Heart right ventricle (tissue), 16 donors: ENCODE measurements at places on chromosomes 1 and 21. TPM values are rescaled to one million over a fixed set of nuclear protein-coding genes. Genes with fewer than 3 reads are reported as not detected.

TMPRSS2 gene
- total RNA-seq, result not detected

KCNJ9 gene
- total RNA-seq, result not detected

CFHR4 gene
- not detected for total RNA-seq

FCAMR gene
- total RNA-seq, result not detected

CAPN8 gene
- total RNA-seq, result not detected

TMEM125 gene
- 0.26 TPM for total RNA-seq

PMF1 gene
- total RNA-seq, result 65.1 TPM

OR10J1 gene
- not detected for total RNA-seq

TSACC gene
- not detected for total RNA-seq

- no peak for DNase-seq
- no peak overlapping the region for H3K27ac ChIP-seq
- no peaks in the 10 kb centered on the region for H3K36me3 ChIP-seq
- H3K27me3 ChIP-seq, result peaks cover 60% of the 10 kb centered on the region
These were observed 9.2 kb downstream of the IGSF21 start for GRCh38 chr1:18116777-18117176.

DNA sequence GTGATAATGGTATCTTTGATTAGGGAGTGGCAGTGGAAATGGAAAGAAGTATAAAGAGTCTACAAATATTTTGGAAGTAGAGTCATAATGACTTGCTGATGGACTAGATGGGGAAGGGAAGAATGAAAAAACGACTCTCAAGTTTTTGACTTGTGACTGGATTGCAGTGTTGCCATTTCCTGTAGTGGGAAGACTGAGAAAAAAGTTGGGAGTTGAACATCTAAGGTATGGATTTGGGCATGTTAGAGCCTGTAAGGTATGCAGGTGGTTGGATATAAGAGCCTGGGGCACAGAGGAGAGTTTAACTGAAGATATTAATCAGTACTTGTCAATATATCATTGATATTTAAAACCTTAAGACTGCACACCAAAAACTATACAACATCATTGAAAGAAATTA lies 19.4 kb downstream of the DNM3 start:
- no peaks in the 10 kb centered on the region for H3K4me1 ChIP-seq
- H3K4me3 ChIP-seq, result no peak overlapping the region
- H3K27ac ChIP-seq, result no peak overlapping the region

DNA sequence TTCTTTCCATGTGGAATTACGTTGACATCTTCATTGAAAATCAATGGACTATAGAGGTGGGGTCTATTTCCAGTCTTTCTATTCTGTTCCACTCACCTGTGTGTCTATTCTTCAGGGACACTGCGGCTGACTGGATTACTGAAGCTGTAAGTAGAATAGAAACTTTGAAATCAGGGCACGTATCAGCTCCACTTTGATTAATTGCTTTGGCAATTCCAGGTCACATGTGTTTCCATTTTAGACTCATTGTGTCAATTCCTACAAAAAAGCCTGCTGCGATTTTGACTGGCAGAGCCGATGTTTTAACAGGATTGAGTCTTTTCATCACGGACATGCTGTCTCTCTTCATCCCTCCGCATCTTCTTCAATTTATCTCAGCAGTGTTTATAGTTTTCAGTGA lies 20.9 kb upstream of the RNF223 start:
- H3K27ac ChIP-seq, result no peak overlapping the region
- no peaks in the 10 kb centered on the region for H3K27me3 ChIP-seq
- no peaks in the 10 kb centered on the region for H3K36me3 ChIP-seq
- no peak overlapping the region for H3K4me3 ChIP-seq
- no peaks in the 10 kb centered on the region for H3K4me1 ChIP-seq

DNA sequence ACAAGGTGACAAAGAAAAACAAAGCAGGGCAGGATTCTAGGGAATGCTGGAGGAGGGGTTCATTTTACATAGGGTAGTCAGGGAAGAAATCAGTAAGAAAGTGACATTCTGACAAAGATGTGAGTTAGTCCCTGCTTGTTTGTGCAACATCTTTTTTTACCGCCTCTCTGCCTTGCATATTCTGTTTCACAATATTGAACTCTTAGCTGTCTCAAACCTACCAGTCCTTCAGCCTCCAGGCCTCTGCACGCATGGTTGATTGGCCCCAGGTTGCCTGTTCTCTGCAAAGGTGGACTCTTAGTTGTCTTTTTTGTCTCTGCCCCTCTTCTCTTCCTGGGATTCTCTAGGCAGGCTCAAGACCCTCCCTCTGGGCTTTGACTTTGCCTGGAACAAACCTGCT lies 152.2 kb upstream of the RUNX1 start:
- H3K4me1 ChIP-seq, result peaks cover 8% of the 10 kb centered on the region
- H3K27me3 ChIP-seq, result no peaks in the 10 kb centered on the region
- no peak overlapping the region for H3K4me3 ChIP-seq
- no peaks in the 10 kb centered on the region for H3K36me3 ChIP-seq

- H3K36me3 ChIP-seq, result peaks cover 13% of the 10 kb centered on the region
- no peak overlapping the region for H3K27ac ChIP-seq
- DNase-seq, result no peak
- H3K27me3 ChIP-seq, result no peaks in the 10 kb centered on the region
These were observed 3.4 kb downstream of the AP4B1 start for GRCh38 chr1:113901191-113901590.

DNA sequence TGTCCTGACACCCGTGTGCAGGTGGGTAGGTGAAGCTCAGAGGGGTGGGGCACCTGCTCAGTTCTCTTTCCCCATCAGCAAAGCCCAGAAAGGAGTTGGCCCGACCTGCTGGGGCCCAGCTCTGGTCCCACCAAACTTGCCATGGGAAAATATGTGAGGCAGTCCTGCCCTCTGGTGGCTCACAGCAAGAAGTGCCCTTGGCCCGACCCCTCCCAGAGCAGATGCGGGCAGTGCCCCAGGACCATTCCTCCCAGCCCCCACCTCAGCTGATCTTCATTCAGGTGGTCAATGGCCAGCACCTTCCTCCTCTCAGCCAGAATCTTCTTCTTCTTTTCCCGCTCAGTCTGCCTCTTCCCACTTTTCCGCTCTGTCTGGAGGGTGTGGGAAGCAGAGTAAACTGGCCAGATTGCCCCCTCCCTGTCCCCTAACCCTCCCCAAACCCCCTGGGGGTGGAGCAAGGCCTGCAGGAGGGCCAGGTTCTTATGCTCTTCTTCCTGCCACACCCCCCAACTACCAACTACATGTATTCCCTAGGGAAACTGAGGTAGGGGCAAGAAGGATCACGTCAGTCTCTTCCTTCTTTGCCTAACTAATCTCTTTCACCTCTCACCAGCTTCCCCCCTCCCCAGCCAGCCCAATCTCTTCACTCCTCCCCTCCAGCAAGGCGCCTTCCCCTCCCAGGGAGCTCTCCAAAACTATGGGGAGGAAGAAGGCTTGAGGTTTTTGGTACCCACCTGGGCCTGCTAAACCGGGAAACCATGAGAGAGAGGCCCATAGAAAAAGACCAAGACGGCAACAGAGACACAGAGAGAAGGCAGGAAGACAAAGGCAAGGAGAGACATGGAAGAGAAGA lies 15.6 kb downstream of the TNNT2 start:
- no peak overlapping the region for H3K27ac ChIP-seq
- H3K4me3 ChIP-seq, result no peak overlapping the region
- H3K36me3 ChIP-seq, result peaks cover 79% of the 10 kb centered on the region

DNA sequence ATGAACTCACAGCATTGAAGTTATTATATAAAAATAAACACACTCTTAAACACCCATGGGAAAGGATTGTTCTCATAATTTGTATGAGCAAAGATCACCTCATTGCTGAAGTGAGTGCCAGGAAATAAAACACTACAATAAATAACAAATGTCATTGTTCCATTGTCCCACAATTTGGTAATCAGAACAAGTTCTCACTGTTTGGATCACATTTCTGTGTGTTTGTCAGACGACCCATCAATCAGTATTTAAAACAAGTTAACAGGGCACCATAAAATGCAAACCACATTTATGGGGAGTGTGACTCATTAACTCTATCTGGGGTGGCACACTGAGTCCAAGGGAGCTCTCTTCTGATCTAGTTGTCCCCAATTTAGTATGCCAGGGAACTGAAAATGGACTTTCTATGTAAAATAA lies 124.5 kb downstream of the PTPRC start:
- H3K4me3 ChIP-seq, result no peak overlapping the region
- H3K27me3 ChIP-seq, result no peaks in the 10 kb centered on the region
- no peak overlapping the region for H3K27ac ChIP-seq
- no peaks in the 10 kb centered on the region for H3K36me3 ChIP-seq
- no peaks in the 10 kb centered on the region for H3K4me1 ChIP-seq

DNA sequence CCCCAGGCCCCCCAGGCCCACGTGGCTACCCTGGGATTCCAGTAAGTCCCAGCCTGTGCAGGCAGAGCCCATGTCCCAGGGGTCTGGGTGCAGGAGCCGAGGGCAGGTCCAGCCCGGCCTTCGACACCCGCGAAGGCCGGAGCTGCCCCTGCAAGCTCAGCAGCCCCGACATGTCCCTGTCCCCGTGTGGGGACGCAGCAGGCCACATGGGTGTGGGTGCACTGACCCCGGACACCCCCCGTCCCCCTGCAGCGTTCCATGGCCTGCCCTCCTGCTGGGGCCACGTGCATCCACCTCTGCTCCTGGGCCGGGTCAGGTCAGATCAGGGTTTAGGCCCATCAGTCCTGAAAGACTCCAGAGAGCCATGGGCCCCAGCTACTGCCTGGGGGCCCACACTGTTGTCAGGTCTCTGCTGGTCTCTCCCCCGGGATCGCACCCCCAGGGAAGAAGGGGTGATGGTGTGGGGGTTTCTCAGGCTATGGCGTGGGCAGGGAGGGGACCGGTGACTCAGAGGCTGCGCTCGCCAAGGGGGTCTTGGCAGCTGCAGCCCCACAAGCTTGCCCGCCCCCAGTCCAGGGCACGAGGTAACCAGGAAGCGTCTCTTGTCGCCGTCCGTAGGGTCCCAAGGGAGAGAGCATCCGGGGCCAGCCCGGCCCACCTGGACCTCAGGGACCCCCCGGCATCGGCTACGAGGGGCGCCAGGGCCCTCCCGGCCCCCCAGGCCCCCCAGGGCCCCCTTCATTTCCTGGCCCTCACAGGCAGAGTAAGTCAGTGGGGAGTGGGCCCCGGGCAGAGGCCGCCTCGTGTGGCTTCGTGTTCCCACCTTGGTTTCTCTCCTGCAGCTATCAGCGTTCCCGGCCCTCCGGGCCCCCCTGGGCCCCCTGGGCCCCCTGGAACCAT lies 37.5 kb downstream of the SLC19A1 start:
- no peak overlapping the region for H3K27ac ChIP-seq
- H3K4me1 ChIP-seq, result no peaks in the 10 kb centered on the region
- no peak for DNase-seq
- no peaks in the 10 kb centered on the region for H3K36me3 ChIP-seq

GRCh38 chr1:85463731-85464496 lies 1.0 kb downstream of the DDAH1 start:
- no peak for DNase-seq
- peak overlapping the region; percentile 82 for H3K27ac ChIP-seq
- no peaks in the 10 kb centered on the region for H3K36me3 ChIP-seq
- H3K4me3 ChIP-seq, result peak overlapping the region; percentile 81
- H3K4me1 ChIP-seq, result peaks cover 15% of the 10 kb centered on the region

- H3K36me3 ChIP-seq, result no peaks in the 10 kb centered on the region
- peaks cover 32% of the 10 kb centered on the region for H3K27me3 ChIP-seq
- no peaks in the 10 kb centered on the region for H3K4me1 ChIP-seq
- H3K27ac ChIP-seq, result no peak overlapping the region
- H3K4me3 ChIP-seq, result no peak overlapping the region
These were observed 13.5 kb upstream of the RNF186 start for GRCh38 chr1:19828546-19828945.

GRCh38 chr1:145695821-145696629 lies 11.1 kb downstream of the PDZK1 start:
- H3K4me3 ChIP-seq, result no peak overlapping the region
- H3K27ac ChIP-seq, result no peak overlapping the region
- DNase-seq, result no peak

DNA sequence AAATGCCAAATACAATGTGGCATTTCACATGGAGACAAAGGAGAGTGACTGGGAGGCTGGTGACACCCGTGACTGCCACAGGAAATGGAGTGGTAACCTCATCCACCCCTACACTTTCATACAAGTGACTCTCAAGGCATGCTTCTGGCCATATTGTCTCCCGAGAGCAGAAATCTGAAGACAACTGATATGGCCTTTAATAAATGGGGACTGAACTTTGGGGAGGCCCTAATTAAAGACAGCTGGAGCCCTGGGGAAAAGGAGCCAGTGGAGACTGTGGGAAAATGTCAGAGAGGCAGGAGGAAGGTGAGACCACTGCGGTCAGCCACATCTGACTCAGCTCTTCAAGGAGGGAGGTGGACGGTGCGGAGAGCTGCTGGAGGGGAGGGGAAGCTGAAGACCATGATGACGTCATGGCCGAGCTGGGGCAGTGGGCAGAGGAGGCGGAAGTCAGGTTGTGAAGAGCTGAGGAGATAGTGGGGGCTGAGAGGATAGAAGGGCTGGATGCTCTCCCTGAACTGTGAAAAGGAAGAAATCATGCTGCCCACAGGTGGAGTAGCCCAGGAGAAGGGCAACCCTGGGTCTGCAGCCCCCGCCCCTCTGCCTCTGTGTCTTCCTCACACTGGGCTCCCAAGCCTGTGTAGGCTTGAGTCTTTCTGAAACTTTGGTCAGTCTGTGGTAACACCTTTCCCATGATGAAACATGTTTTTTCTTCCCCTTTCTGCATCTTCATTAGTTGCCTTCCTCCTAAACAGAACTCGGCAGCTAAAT lies 14.0 kb upstream of the NCF2 start:
- peak overlapping the region; percentile 15 for H3K27ac ChIP-seq
- DNase-seq, result no peak
- no peaks in the 10 kb centered on the region for H3K36me3 ChIP-seq
- peaks cover 15% of the 10 kb centered on the region for H3K4me1 ChIP-seq

- no peak overlapping the region for H3K27ac ChIP-seq
- no peaks in the 10 kb centered on the region for H3K36me3 ChIP-seq
- DNase-seq, result peak; percentile 69
- no peaks in the 10 kb centered on the region for H3K27me3 ChIP-seq
These were observed 51.2 kb upstream of the SYNC start for GRCh38 chr1:32753532-32754316.

DNA sequence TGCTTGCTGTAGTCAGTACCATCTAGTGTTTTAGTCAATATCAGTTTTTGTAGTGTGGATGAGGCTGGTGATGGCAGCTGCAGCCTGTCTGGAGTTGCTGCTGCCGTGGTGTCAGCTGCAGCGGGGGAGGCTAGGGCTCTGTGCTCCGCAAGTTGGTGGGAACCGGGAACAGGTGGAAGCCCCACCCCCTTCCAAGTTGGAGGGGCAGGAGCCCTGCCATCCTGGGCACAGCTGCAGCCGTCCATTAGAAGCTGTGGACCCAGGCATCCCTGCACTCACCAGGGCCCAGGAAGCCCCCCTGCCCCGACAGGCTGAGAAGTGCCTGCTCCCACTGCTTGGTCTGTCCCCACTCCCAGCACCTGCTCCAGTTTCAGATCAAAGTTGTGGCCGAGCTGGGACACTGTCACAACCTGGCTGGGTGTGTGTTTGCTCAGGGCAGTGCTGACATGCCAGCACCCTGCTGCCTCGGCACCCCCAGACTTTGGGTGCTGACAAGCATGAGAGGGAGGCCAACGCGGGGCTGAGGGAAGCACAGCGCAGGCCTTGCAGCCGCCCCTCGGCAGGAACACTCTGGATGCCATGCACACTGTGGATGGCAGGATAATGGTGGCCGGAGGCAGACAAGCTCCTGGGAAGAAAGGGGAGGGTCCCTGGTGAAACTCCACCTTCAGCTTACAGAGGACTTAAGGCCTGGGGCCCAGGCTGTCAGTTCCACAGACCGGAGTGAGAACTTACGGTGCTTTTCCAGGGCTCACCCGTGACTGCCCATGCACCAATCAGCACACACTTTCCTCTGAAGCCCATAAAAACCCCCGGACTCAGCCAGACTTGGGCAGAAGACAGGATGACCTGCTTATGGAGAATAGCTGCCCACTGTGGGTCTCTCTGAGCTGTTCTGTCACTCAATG lies 86.9 kb downstream of the ADARB1 start:
- H3K36me3 ChIP-seq, result no peaks in the 10 kb centered on the region
- H3K27ac ChIP-seq, result no peak overlapping the region
- no peaks in the 10 kb centered on the region for H3K4me1 ChIP-seq
- no peak for DNase-seq
